ENCODE measurements at places on chromosomes 1 and 21. TPM values are rescaled to one million over a fixed set of nuclear protein-coding genes. Genes with fewer than 3 reads are reported as not detected.

LPAR3 gene
- total RNA-seq, result 0.85 TPM

LIN28A gene
- total RNA-seq, result not detected

GRCh38 chr1:147722124-147722523, 38.3 kb downstream of the GJA5 start:
- no peak overlapping the region for H3K27ac ChIP-seq
- no peaks in the 10 kb centered on the region for H3K36me3 ChIP-seq
- H3K4me1 ChIP-seq, result peaks cover 4% of the 10 kb centered on the region
- H3K4me3 ChIP-seq, result no peak overlapping the region
- H3K27me3 ChIP-seq, result peaks cover 9% of the 10 kb centered on the region

ASCL5 gene
- total RNA-seq, result 0.22 TPM

RXFP4 gene
- total RNA-seq, result not detected

DNA sequence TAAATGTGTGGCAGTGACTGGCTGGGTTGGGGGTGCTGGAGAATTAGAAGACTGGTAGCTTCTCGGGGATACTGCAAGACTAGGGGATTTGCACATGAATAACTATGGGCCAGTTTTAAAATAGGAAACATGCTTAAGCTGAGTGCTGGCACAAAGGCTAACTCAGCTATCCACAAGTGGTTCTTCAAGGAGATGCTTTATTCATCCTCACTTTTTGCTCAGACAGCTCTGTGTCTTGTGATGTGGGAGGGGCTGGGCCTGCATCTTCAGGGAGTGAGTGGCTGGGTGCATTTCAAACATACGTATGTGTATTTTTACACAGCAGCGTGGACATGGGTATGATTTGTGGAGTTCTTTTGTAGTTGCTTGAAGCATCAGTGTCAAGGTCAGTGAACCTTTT, 2.3 kb downstream of the COQ8A start:
- no peak overlapping the region for H3K27ac ChIP-seq
- no peaks in the 10 kb centered on the region for H3K36me3 ChIP-seq
- no peak for DNase-seq
- H3K27me3 ChIP-seq, result no peaks in the 10 kb centered on the region

DNA sequence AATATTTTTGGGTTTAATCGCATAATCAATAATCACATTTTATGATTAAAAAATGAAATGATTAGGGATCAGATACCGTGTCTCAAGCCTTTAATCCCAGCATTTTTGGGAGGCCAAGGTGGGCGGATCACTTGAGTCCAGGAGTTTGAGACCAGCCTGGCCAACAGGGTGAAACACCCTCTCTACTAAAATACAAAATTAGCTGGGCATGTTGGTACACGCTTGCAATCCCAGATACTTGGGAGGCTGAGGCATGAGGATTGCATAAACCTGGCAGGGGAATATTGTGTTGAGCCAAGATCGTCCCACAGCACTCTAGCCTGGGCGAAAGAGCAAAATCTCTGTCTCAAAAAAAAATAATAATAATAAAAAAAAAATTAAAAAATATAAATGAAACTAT, 1581.4 kb downstream of the KCNT2 start:
- DNase-seq, result no peak
- H3K27ac ChIP-seq, result no peak overlapping the region
- H3K4me1 ChIP-seq, result no peaks in the 10 kb centered on the region
- H3K27me3 ChIP-seq, result no peaks in the 10 kb centered on the region

FAM72B gene
- 12.3 TPM for total RNA-seq

FAM131C gene
- 0.66 TPM for total RNA-seq

ZMYND12 gene
- total RNA-seq, result 0.85 TPM

- no peaks in the 10 kb centered on the region for H3K4me1 ChIP-seq
- H3K27ac ChIP-seq, result no peak overlapping the region
- H3K4me3 ChIP-seq, result no peak overlapping the region
- peak; percentile 27 for DNase-seq
- H3K36me3 ChIP-seq, result no peaks in the 10 kb centered on the region
These were observed 50.8 kb downstream of the PAX7 start for GRCh38 chr1:18681423-18681835.

NBPF6 gene
- total RNA-seq, result not detected

NBPF20 gene
- total RNA-seq, result 1.9 TPM

KANK4 gene
- total RNA-seq, result not detected

GRCh38 chr21:34201481-34201858, 128.1 kb downstream of the MRPS6 start:
- peak overlapping the region; percentile 65 for H3K4me3 ChIP-seq
- H3K36me3 ChIP-seq, result no peaks in the 10 kb centered on the region
- no peaks in the 10 kb centered on the region for H3K27me3 ChIP-seq
- H3K27ac ChIP-seq, result no peak overlapping the region

- H3K4me3 ChIP-seq, result no peak overlapping the region
- DNase-seq, result no peak
- no peaks in the 10 kb centered on the region for H3K36me3 ChIP-seq
- H3K4me1 ChIP-seq, result peaks cover 13% of the 10 kb centered on the region
These were observed 45.6 kb upstream of the RAB4A start for GRCh38 chr1:229225331-229225782.

- no peak overlapping the region for H3K27ac ChIP-seq
- H3K4me3 ChIP-seq, result no peak overlapping the region
- H3K36me3 ChIP-seq, result no peaks in the 10 kb centered on the region
- H3K4me1 ChIP-seq, result no peaks in the 10 kb centered on the region
- H3K27me3 ChIP-seq, result peaks cover 6% of the 10 kb centered on the region
These were observed 12.2 kb upstream of the SLC44A3 start for GRCh38 chr1:94807742-94808491.

- no peaks in the 10 kb centered on the region for H3K4me1 ChIP-seq
- no peak for DNase-seq
- H3K27ac ChIP-seq, result no peak overlapping the region
- no peaks in the 10 kb centered on the region for H3K36me3 ChIP-seq
- H3K4me3 ChIP-seq, result no peak overlapping the region
These were observed 1.5 kb downstream of the C1orf159 start for GRCh38 chr1:1114431-1114830.

DNA sequence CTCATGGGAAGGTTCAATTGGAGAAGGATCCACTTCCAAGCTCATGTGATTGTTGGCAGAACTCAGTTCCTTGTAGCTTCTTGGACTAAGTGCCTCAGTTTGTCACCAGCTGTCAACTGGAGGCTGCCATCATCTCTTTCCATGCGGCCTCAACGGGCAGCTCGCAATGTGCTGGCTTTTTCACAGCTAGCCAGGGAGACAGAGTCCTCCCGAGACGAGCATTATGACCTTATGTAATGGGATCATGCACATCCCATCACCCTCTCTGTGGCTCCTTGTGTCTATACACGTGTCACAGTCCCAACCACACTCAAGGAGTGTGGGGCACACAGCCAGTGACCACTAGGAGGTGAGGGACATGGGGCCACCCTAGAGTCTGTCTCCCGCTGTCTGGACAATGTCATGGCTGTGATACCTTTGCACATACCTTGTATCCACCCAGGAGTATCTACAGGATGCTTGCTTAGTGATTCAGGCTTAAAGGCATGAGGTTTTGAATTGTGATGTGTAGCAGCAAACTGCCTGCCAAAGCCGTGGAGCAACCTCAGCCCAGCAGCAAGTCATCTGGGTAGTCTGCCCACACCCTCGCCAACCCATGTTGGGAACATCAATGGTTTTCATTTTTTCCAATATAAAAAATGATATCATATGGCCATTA, 3.9 kb upstream of the KRTAP10-6 start:
- no peaks in the 10 kb centered on the region for H3K27me3 ChIP-seq
- no peak for DNase-seq
- no peaks in the 10 kb centered on the region for H3K36me3 ChIP-seq
- H3K4me1 ChIP-seq, result no peaks in the 10 kb centered on the region

SYT14 gene
- not detected for total RNA-seq

DNA sequence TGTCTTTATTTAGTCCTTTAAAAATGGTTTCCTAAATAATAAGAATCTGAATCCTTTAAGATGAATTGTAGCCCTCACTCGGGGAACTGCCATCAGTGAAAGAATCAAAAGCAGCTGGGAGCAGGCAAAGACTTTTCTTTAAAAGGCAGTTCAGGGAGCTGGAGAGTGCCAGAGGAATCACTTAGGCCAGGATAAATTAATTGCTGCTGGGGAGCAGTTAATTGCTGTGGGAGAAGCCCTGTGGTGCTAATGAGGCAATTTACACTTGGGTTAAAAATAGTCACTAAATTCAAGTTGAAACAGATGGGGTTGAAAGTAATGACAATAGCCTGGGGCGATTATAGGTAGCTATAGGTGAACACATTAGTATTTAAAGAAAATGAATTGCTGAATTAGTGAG, 38.7 kb upstream of the COL24A1 start:
- no peaks in the 10 kb centered on the region for H3K4me1 ChIP-seq
- no peaks in the 10 kb centered on the region for H3K27me3 ChIP-seq
- H3K4me3 ChIP-seq, result no peak overlapping the region
- DNase-seq, result no peak
- no peak overlapping the region for H3K27ac ChIP-seq
